Activated gamma-delta T cell treated with Interleukin-2 at 50 U/mL for 16 hours (primary cell): ENCODE measurements at places on chromosomes 2 and 18.
A peak's percentile ranks its signal among the peaks of the same experiment; 100 is the strongest.

DNA sequence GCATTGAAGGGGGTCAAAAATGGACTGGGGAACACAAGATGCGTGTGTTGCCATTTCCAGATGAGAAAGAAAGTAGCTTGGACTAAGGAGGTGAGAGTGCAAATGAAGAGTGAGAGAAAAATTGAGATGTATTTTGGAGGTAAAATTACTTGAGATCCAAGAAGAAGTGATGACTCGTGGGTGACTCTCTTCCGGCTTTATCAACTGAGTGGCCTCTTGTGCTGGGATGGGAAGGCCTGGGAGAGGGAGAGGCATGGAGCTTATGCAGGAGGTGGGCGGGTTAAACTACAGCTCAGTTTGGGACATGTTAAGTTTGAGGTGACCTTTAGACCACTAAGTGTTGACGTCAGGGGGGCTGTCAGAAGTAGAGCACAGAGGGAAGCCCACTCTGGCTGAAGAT, 34.9 kb downstream of the SULT1C2 start:
- DNase-seq = no peak

DNA sequence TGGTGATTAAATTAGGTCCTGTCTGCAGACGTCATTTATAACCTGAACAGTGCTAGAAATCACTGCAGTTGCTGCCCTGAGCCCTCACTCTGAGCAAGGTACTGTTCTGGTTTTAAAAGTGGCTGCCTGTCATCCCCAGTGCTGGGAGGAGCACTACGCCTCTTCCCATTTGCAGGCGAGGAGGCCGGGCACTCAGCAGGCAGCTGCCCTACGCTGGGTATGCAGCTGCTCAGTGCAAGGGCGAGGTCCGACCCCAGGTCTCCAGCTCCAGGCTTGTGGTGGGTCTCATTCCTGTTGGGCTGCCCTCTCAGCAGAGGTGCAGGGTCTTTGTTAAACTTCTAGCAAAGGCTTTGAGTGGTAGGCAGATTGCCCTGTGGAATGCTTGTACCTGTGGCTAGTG, 15.7 kb downstream of the CNDP2 start:
- no peak for DNase-seq

- no peak for DNase-seq
Measured at GRCh38 chr18:9726175-9726574, 18.1 kb downstream of the RAB31 start.

DNA sequence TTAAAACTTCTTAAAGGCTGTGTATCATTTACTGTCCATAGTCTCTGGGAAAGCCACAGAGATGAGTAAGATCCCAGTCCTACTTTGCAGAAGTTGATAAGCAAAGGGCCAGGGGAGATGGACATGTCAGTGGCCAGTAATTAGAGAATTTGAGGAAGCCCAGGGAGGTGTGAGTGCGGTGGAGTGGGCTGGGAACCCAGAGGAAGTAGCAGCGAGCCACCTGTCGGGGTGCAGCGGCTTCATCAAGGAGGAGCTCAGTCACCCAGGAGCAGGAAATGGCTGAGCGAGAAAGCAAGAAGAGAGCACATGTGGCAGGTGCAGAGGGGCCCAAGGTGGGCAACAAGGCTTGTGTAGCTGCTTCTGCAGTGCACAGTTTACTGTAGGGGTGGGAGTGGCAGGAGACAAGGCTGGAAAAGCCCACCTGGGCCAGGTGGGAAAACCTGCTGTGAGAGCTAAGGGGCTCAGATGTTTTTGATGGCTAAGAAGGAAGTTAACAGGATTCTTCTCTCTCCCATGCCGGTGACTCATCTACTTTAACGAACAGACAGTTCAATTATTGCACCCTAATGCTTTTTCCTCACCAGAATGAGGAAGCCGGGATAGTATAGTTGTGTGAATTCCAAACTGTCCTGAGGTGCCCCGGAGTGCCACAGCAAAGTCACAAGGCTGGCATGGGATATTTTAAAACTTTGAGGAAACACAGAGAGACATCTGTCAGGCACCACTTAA, 34.8 kb upstream of the MGAT5 start:
- peak; percentile 42 for DNase-seq

DNA sequence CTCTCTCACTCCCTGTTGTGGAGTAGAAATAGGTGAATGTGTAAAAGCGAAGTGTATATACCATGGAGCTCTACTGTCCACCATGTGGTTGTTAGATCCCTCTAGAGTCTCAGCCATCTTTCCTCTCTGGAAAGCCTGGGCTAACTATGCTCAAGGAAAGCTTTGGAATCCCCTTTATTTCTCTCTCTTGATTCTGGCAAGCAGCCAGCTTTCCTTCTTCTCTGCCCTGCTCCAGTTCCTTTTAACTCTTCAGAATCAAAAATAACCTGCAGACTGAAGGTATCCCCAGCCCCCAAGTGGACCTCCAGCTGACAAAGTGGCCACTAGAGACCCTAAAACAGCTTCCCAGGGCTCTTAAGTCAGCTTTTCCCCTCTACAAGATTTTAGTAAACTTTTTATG, 381.9 kb downstream of the PLCL1 start:
- DNase-seq = no peak

- no peak for DNase-seq
Measured at GRCh38 chr2:191048073-191048472, 34.1 kb upstream of the STAT1 start.

- no peak for DNase-seq
Measured at GRCh38 chr2:110729106-110729505, 3.3 kb upstream of the ACOXL start.

DNA sequence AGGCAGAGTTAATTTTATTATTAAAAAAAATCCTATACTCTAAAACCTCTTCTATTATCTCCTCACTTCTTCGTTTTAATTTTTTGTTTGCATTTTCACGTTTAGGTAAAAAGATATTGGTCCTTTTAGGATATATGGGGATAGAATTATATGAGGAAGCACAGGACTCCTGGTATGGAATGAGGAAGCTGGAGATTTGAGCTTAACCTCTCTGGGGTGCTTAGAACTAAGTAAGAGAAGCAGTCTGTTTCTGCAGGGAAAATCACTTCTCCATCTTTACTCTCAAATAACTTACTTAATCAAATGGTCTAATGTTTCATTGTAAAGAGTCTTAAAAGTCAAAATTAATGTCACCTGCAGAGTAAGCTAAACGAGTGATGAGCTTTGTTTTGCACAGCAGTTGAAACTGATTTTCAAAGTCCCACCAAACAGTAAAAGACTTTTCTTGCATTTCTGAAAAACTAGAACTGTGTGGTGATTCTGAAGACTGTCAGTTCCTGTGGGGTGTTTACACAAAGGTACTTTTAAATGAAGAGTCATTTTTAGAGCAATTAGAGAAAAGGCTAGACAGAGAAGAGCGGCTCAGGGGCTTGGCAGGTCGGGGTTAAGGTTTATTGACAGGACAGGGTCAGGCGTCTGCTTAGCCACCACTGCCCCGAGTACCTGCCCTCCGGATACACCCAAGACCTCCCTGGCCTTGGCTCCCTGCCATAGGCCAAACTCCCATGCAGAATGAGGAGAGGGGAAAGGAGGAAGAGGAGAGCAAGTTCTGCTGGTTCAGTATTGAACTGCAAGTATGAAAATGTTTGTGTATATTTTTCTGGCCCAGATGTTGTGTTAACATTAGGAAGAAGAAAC, 21.6 kb downstream of the METAP1D start:
- no peak for DNase-seq

- peak; percentile 12 for DNase-seq
Measured at GRCh38 chr2:174158003-174158402, 90.3 kb downstream of the OLA1 start.
